ENCODE measurements at places on chromosomes 7 and 10. TPM values are rescaled to one million over a fixed set of nuclear protein-coding genes. Genes with fewer than 3 reads are reported as not detected.

Gene RAMP3
- not detected for total RNA-seq

Gene DYDC2
- not detected for total RNA-seq

GRCh38 chr10:12432402-12433189 lies 83.2 kb downstream of the CAMK1D start:
- no peak for DNase-seq

DNA sequence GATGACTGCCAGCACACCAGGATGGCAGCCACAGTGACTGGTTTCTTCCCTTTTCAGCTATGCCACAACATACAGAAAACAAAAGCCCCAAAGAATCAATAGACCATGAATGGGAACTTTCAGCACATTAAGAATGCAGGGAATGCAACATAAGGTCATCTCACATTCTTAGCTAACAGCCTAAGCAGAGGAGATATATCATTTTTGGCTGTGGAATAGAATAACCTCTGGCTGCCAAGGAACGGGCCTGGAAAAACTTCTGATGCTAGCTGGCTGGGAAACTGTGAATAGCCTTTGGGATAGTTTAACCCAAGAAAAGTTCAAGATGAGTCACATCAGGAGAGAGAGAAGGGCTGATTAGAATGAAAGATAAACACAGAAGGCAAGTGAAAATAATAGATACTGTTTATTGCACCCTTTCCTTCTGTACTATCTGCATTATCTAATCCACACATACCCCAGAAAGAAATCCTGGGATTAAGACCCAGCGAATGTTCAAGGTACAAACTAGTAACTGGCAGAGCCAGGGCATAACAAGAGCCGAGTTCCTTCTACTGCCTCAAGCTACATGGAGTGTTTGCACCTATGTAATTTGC lies 169.2 kb downstream of the SEMA3A start:
- no peak for DNase-seq

DNA sequence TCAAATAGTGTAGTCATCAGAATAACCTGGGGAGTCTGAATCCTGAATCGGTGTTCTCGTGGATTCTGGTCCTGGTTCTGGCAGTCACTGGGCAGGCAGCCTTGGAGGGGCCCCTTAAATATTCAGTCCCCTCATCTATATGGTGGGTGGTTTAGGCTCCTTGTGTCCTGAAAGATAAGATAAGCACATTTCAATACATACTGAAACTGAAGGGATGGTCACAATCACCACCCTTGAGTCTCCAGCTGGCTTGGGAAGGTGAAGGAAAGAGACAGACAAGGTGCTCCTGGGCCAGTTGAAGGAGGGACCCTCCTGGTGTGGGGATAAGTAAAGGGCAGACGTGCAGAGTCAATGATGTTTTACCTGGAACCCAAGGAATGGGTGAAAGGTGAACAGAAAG lies 146.7 kb downstream of the CXCL12 start:
- DNase-seq = no peak

DNA sequence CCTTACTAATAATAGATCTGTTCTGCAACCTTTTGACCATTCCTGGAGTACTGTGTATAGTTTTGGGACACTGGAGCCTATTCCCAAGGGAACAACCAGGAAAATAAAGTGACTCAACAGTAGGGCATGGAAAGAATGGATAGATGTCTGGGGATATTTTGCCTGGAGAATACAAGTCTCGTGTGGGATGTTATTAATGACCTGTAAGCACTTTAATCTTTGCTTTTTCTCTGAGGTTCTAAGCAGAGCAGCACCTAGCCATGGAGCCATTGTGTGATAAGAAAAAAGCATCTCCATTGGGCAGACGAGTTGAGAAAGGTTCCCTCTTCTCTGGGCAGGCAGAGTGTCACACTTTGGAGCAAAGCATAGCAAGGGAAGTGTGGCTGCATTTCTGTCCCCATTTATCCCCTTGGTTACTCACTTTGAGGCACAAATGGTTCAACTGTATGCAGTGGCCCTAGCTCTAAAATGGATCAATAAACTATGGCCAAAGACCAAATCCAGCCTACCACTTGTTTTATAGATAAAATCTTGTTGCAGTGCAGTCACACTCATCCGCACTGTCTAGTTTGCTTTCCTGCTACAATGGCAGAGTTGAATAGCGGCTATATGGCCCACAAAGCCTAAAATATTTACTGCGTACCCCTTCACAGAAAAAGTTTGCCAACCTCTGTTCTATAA lies 21.0 kb upstream of the CCDC71L start:
- DNase-seq = no peak

DNA sequence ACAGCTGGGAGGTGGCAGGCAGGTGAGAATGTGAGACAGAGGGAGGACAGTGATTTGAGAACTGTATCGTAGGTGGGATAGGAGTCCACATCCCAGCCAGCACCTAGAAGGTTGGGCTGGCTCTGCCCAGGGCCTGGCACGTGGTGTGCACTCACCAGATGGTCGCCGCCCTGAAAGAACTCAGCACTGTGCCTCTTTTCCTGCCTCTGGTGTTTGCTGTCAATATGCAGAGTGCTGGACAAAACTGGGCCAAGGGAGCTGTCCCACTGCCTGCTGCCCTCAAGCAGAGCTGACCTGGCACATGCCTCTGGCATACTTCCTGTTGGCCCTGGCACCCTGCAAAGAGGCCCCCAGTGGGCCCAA lies 36.8 kb downstream of the CHST3 start:
- DNase-seq = no peak

DNA sequence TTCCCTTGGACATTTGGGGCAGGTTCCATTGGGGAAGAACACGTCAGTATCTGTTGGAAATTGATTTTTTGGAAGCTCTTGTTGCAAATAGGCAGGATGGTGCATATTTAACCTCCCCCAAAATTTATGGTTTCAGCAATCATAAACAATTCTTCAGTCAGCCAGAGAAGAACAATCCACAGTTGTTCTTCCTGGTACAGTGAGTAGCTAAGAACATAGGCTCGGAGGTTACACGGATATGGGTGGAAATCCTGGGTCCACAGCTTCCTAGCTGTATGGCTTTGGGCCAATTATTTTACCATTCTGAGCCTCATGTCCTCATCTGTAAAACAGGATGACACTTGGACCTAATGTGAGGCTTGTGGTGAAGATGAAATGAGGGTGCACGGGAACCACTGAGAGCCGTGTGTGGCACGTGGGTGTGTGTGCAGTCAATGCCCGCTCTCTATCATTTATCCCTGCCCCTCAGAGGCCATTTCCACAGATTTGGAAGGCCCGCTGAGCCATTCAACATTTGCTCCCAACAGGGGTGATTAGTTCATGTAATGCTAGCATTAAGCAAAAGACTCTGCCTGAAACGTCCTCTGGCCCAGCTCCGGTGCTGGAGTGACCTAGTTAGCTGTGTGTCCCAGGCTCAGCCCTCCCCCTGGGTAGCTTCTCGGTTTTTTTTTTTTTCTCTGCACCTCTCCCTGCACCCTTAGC lies 9.7 kb downstream of the CAMK1D start:
- no peak for DNase-seq

DNA sequence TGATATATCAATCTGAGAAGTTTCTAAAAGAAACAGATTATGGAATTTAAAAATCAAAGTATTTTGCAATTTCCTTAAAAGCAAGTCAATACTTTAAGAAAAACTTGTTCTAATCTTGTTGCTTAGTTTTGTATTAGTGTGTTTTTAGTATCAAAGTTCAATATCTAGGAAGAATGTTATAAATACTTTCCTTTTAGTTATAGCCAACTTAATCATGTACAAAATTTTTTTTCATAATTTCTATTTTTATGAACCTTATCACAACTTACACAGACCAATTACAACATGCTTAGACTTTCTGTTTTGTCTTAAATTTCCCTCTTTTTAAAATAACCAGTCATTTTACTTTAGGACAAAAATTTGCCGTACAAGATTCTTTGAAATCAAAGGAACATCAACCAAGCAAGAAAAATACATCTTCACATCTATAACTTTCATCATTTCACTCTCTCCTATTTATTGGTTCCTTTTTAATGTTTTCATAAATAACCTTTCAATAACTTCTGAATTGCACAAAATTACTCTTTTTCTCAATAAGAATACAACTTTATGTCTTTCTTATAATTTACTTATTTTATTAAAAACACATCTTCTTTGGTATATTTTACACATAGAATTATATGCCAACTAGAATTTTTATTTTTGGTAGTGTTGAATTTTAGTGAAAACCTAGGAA lies 308.2 kb upstream of the GLI3 start:
- DNase-seq = no peak

DNA sequence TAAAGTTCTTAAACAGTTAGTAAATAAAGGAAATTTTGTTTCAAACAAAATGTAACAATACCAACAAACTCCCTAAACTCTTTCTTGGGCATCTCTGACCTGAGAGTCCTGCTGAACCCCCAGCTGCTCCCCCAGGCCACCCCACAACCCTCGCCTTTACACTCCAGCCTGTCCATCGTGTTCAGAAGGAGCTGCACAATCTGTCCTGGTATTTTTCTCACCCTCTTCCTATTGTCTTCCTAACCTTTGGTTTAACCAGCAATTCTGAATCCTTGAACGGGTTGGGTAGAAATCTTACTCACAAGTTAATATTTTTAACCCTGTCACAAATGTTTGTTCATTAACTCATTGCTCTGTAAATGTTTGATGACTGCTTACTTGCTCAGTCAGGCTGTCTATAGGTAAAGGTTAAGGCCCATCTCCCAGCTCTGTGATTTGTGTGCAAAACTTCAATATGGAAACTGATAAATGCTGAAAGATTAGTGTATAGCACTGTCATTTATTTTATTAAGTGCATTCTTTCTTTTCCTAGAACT lies 16.8 kb downstream of the SFRP4 start:
- DNase-seq = no peak

Data from B cell (primary cell).